Placental pericyte (primary cell): ENCODE measurements at places on chromosomes 12 and 14. TPM values are rescaled to one million over a fixed set of nuclear protein-coding genes. Genes with fewer than 3 reads are reported as not detected.

KRT6A gene
- 25.6 TPM in 1 of 2 replicates, not detected in the other for total RNA-seq

DDN gene
- 0.14 TPM in 1 of 2 replicates, not detected in the other for total RNA-seq

CTSG gene
- total RNA-seq = not detected in 2 replicates

TAS2R9 gene
- total RNA-seq = 0.14 TPM in 1 of 2 replicates, not detected in the other

CRACR2A gene
- total RNA-seq = 2.2 and 9.9 TPM in 2 replicates

ITGB7 gene
- under 0.01 and 0.29 TPM in 2 replicates for total RNA-seq

HOXC12 gene
- not detected in 2 replicates for total RNA-seq

TAS2R46 gene
- total RNA-seq = 2.6 and 3.5 TPM in 2 replicates

AKAP3 gene
- 1.0 and 3.5 TPM in 2 replicates for total RNA-seq

PLEKHG7 gene
- not detected in 2 replicates for total RNA-seq

GALNT16 gene
- total RNA-seq = 1.3 and 1.9 TPM in 2 replicates

SLC7A8 gene
- total RNA-seq = 1.1 TPM in 2 replicates

KCNH3 gene
- 0.29 and 0.44 TPM in 2 replicates for total RNA-seq

CDC42BPB gene
- total RNA-seq = 99.8 and 142 TPM in 2 replicates

LYZ gene
- under 0.01 and 1.0 TPM in 2 replicates for total RNA-seq

DEPDC4 gene
- 1.1 and 2.4 TPM in 2 replicates for total RNA-seq

CD163 gene
- 0.43 TPM in 1 of 2 replicates, not detected in the other for total RNA-seq

KRT85 gene
- not detected in 2 replicates for total RNA-seq

NAV3 gene
- 62.4 and 180 TPM in 2 replicates for total RNA-seq

PLBD1 gene
- 7.3 and 11.4 TPM in 2 replicates for total RNA-seq

ERP27 gene
- 0.29 TPM in 1 of 2 replicates, not detected in the other for total RNA-seq

TSPAN8 gene
- total RNA-seq = not detected in 2 replicates

RDH5 gene
- total RNA-seq = 0.66 and 6.2 TPM in 2 replicates

DLK1 gene
- total RNA-seq = not detected in 2 replicates

LRRC10 gene
- not detected in 2 replicates for total RNA-seq

KRT79 gene
- 0.72 TPM in 1 of 2 replicates, not detected in the other for total RNA-seq

KRT77 gene
- total RNA-seq = not detected in 2 replicates

MANSC4 gene
- not detected in 2 replicates for total RNA-seq

GDF3 gene
- total RNA-seq = not detected in 2 replicates

IQSEC3 gene
- total RNA-seq = under 0.01 TPM in 1 of 2 replicates, not detected in the other

CMKLR1 gene
- 1.1 and 7.4 TPM in 2 replicates for total RNA-seq

SALL2 gene
- total RNA-seq = 1.6 and 2.6 TPM in 2 replicates

MGP gene
- total RNA-seq = 1.0 and 3.7 TPM in 2 replicates

GYS2 gene
- not detected in 2 replicates for total RNA-seq

HHIPL1 gene
- 0.66 and 1.9 TPM in 2 replicates for total RNA-seq

MUCL1 gene
- not detected in 2 replicates for total RNA-seq

RIPK3 gene
- not detected in 2 replicates for total RNA-seq

ACOT4 gene
- total RNA-seq = 0.57 and 1.5 TPM in 2 replicates

PRICKLE1 gene
- 1.8 and 2.3 TPM in 2 replicates for total RNA-seq

PIWIL1 gene
- not detected in 2 replicates for total RNA-seq

LBHD2 gene
- total RNA-seq = not detected in 2 replicates
